Aorta (tissue), 5 donors: ENCODE measurements at places on chromosomes 4 and X. TPM values are rescaled to one million over a fixed set of nuclear protein-coding genes. Genes with fewer than 3 reads are reported as not detected.

The COX7B2 gene
- not detected for polyA plus RNA-seq

The MAGEC3 gene
- not detected for polyA plus RNA-seq

The SRPX2 gene
- 11.6 TPM for polyA plus RNA-seq

The DCAF12L1 gene
- not detected for polyA plus RNA-seq

The MAGEA3 gene
- not detected for polyA plus RNA-seq

The PAGE2 gene
- not detected for polyA plus RNA-seq

The PRSS12 gene
- not detected for polyA plus RNA-seq

The GLRA2 gene
- polyA plus RNA-seq, result not detected

The CNGA2 gene
- not detected for polyA plus RNA-seq

The PFKFB1 gene
- polyA plus RNA-seq, result not detected

The ATOH1 gene
- polyA plus RNA-seq, result not detected

The CITED1 gene
- 0.46 TPM for polyA plus RNA-seq

The CXCL1 gene
- not detected for polyA plus RNA-seq

The MTMR8 gene
- polyA plus RNA-seq, result 3.0 TPM

The PTTG2 gene
- not detected for polyA plus RNA-seq

The NHSL2 gene
- polyA plus RNA-seq, result 3.0 TPM

The LRCH2 gene
- 3.8 TPM for polyA plus RNA-seq

The TRPC5OS gene
- not detected for polyA plus RNA-seq

The ITIH6 gene
- polyA plus RNA-seq, result not detected

The CSAG3 gene
- polyA plus RNA-seq, result not detected

The SLIT2 gene
- polyA plus RNA-seq, result 15.1 TPM

The PDE6B gene
- polyA plus RNA-seq, result 4.0 TPM

The RPS6KA6 gene
- 4.9 TPM for polyA plus RNA-seq

The MBNL3 gene
- polyA plus RNA-seq, result 2.1 TPM

The SSX1 gene
- polyA plus RNA-seq, result not detected

The C4orf54 gene
- polyA plus RNA-seq, result under 0.01 TPM

The HS6ST2 gene
- not detected for polyA plus RNA-seq

The FAAH2 gene
- polyA plus RNA-seq, result not detected

The EPGN gene
- polyA plus RNA-seq, result 7.1 TPM

The UPF3B gene
- 14.4 TPM for polyA plus RNA-seq

The ZMAT1 gene
- 19.3 TPM for polyA plus RNA-seq

The FAM184B gene
- polyA plus RNA-seq, result 0.05 TPM

The ANXA3 gene
- polyA plus RNA-seq, result 54.0 TPM

The ANKRD50 gene
- 10.0 TPM for polyA plus RNA-seq

The NRK gene
- polyA plus RNA-seq, result 0.88 TPM

The COL25A1 gene
- 0.08 TPM for polyA plus RNA-seq

The GPR173 gene
- under 0.01 TPM for polyA plus RNA-seq
